AG10803 (cell line): ENCODE measurements at places on chromosomes 5 and 9.
A peak's percentile ranks its signal among the peaks of the same experiment; 100 is the strongest.

- peak; percentile 81 for DNase-seq
Measured at GRCh38 chr5:34652914-34653313, 3.2 kb upstream of the RAI14 start.

GRCh38 chr5:3526551-3527185, 69.0 kb upstream of the IRX1 start:
- no peak for DNase-seq

DNA sequence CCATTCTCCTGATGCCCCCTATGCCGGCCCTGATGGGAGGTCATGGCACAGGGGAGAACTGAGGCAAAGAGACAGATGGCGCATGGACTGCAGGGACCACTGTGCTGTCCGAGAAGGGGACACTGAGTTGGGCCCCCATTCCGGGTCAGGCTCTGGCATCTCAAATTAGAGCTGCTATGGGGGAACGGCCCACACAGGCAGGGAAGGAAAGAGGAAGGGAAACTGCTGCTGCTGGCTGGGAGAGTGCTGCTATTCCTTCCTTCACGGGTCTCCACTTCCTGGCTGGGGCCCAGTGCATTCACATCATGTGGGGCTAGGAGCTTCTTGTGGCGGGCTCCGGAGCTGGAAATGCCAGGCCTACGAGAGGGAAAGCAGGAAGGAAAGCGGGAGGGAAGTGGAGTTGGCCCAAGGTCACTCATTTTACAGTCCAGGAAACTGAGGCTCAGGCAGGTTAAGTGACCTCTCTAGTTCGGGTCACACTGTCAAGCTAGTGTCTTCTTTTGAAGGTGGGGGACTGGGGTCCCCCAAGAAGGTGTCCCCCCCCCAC, 1.3 kb upstream of the CARD19 start:
- DNase-seq = no peak

- no peak for DNase-seq
Measured at GRCh38 chr9:82949203-82949602, 113.7 kb downstream of the RASEF start.

GRCh38 chr5:145867806-145868205, 5.0 kb downstream of the GRXCR2 start:
- DNase-seq = no peak

- no peak for DNase-seq
Measured at GRCh38 chr9:981491-981898, 5.0 kb downstream of the DMRT3 start.

GRCh38 chr9:30925126-30925525, 1459.3 kb upstream of the ACO1 start:
- DNase-seq = no peak

DNA sequence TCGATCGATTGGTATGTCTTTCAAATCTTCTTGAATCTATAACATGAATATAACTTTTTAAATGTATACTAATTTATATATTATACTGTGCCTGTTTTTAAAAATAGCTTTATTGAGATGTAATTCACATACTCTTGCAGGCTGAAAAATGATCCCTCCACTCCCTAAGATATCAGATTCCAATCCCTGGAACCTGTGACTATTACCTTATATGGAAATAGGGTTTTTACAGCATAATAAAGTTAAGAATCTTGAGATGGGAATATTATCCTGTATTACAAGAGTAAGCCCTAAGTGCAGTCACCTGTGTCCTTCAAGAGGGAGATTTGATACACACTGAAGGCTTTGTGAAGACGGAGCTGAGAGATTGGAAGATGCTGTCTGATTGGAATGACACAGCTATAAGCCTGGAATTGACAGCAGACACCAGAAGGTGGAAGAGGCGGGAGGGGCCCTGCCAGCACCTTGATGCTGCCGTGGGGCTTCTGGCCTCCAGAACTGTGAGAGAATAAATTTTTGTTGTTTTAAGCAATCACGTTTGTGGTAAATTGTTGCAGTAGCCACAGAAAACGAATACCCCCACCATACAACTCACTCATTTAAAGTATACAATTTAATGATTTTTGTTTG, 161.3 kb downstream of the RMI1 start:
- no peak for DNase-seq

DNA sequence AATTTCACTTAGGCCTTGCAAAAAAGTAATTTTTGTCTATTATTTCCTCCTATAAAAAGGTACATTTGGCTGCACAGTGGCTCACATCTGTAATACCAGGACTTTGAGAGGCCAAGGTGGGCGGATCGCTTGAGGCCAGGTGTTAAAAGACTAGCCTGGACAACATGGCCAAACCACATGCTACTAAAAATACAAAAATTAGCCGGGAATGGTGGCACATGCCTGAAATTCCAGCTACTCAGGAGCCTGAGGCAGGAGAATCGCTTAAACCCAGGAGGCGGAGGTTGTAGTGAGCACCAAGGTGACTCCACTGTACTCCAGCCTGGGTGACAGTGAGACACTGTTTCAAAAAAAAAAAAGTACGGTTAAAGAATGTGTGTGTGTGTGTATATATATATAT, 15.7 kb downstream of the NUP155 start:
- DNase-seq = no peak

- peak; percentile 49 for DNase-seq
Measured at GRCh38 chr5:144202072-144202471, 31.4 kb downstream of the KCTD16 start.

- DNase-seq = no peak
Measured at GRCh38 chr5:110838961-110839360, 100.2 kb downstream of the SLC25A46 start.

DNA sequence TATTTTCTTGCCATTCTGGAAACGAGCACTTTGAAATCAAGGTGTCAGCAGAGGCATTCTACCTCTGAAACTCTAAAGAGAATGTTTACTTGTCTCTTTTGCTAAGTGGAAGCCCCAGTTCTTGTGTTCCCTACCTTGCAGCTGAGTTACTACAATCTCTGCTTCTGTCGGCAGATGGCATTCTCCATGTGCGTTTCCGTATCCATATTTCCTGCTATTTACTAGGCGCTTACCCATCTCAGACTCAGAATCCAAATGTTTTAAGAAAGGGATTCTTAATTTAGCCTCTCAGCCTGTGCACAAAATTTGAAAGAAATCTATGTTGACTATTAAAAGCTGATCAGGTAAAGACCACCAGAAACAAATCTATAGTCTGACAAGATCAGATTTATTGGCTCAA, 221.3 kb upstream of the FTMT start:
- DNase-seq = peak; percentile 22

DNA sequence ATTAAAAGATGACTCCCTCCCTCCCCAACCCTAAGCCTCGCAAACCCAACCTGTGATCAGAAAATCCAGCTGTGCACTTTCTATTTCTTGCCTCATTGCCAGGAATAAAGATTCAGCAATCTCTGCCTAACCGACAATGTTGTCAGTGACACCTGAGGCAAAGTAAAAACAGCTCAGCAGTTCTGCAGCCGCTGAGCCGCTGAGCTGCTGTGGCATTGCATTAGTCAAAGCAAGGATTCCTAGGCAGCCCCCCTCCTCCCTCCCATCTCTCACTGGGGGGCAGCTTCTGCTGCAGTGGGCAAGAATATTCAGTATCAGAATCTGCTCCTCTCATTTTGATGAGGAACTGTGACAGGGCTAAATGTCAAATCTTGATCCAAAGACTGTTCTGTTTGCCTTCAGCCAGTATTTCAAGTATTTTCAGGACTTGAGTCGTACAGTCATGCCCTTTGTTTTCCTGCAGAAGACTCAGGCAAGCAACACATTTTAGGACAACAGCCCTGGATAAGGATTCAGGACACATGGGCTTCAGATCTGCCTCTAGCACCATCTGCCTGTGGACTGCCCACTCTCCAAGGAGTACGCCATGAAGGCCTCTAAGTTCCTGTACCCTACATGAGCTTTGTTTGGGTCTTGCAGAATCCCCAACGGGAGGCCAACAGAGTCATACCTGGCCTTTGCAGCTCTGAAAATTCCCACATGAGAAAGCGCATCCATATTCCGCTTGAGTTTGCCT, 41.1 kb upstream of the DAP start:
- no peak for DNase-seq

GRCh38 chr9:129143031-129143927, 32.1 kb downstream of the PTPA start:
- peak; percentile 93 for DNase-seq

- no peak for DNase-seq
Measured at GRCh38 chr5:151703227-151703626, 16.5 kb upstream of the SPARC start.

GRCh38 chr9:108889649-108890067, 27.6 kb downstream of the ACTL7A start:
- peak; percentile 37 for DNase-seq

GRCh38 chr9:91426123-91426745, 2.6 kb upstream of the NFIL3 start:
- DNase-seq = peak; percentile 54

DNA sequence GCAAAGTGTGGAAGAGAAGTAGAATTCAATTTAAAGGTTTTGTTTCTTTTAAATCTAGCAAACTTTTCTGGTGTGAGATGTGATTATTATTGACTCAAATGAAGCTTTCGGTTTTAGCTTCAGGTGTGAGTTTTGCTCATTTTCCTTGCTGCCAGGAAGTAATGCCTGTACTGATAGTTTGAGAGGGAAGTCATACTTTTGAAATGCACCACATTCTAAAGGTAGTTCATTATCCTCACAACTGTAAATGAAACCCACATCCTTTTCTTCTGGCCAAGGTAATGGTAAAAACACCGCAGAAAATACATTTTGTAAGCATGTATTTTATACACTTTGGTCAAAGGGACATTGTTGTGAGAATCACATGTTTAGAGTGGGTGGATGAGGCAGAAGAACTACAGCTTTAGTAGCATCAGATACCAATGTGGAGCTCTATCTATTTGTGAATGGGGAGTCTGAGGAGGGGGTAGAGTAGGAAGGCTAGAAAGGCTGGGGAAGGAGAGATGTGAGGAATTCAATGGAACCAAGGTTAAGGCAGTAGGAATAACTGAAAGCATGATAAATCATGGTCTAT, 167.0 kb upstream of the CDKN2B start:
- no peak for DNase-seq
